Tibial nerve (tissue), 4 donors: ENCODE measurements at places on chromosomes 7 and 10.

- DNase-seq, result no peak
These were observed 83.7 kb downstream of the USP6NL start for GRCh38 chr10:11527691-11528255.

DNA sequence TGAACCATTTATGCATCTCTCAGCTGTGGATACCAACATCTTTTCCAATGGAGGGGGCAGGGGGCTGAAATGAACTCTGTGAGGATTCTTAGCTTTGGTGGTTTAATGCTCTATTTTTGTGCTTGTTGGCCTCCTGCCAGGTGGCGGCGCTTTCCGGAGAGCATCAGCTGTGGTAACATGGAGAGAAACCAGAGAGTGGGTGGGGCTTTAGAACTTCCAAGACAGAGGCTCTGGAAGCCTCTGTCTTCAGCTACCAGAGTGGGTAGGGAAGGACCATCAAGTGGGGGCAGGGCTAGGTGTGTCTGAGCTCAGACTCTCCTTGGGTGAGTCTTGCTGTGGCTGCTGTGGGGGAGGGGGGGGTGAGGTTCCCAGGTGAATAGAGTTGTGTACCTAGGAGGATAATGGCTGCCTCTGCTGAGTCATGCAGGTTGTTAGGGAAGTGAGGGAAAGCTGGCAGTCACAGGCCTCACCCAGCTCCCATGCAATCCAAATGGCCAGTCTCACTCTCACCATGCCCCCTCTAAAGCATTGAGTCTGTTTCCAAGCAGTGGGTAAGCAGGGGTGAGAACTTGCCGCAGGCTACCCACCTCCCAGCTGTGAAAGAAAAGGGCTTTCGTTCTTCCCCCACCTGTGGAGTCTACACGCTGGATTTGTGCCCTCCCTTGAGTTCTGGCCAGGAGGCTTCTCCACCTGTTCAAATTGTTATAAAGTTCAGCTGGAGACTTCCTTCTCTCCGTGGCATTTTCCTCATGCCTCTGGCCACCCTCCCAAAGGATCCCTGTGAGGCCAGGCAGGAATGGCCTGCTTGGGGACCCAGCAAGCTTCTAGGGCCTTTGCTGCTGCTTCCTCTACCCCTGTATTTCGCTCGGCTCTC, 527.0 kb downstream of the NEBL start:
- DNase-seq, result no peak

GRCh38 chr10:25465582-25466372, 291.0 kb downstream of the GPR158 start:
- DNase-seq, result no peak

GRCh38 chr10:6593241-6593671, 13.2 kb upstream of the PRKCQ start:
- DNase-seq, result no peak

GRCh38 chr10:133157662-133158436, 2.2 kb upstream of the KNDC1 start:
- DNase-seq, result no peak

GRCh38 chr10:47346581-47347302, 1.4 kb upstream of the RBP3 start:
- DNase-seq, result no peak

DNA sequence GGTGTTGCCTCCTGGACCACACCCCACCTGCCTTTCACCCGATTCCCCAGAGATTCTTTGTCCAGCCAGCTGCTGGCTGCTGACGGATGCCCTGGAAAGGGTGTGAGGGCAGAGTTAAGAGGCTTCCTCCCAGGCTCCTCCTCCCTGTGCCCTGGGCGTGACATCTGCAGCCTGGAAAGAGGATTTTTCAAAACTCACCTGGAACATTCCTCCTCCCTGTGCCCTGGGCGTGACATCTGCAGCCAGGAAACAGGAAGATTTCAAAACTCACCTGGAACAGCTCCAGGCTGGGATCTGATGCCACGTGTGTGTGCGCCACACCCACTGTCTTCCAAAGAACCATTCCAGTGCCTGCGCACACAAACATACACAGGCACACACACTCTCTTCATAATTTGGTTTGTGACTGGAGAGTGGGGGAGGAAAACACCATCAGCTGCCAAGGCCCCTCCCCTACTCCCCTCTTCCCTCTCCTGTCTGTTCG, 5.2 kb downstream of the MARVELD1 start:
- DNase-seq, result peak; percentile 80

DNA sequence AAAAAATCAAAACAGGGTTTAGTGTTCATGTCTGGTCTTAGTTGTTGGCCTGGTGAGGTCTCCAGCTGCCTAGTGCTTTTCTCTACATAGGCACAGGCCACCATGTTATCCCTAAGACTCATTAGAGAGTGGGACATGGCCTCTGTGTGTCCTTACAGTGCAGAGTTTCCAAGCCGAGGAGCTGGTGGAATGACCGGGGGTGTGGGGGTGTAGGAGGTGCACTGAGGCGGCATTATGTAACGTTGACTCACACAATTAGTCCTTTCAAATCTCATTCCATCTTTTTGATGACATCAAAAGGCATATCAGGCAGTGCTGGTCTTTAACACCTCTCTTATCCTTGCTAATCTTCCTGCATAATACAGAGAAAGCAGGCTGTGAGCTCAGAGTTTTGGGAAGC, 71.3 kb downstream of the MTPN start:
- DNase-seq, result no peak

- DNase-seq, result no peak
These were observed 717.2 kb downstream of the TNS3 start for GRCh38 chr7:46864716-46865115.

GRCh38 chr7:3279147-3279818, 21.8 kb upstream of the SDK1 start:
- DNase-seq, result no peak

- DNase-seq, result no peak
These were observed 13.2 kb upstream of the CCDC172 start for GRCh38 chr10:116311016-116311415.

GRCh38 chr10:24518981-24519597, 204.6 kb downstream of the ARHGAP21 start:
- DNase-seq, result peak; percentile 83

GRCh38 chr10:92740762-92741161, 51.0 kb downstream of the HHEX start:
- DNase-seq, result no peak

- DNase-seq, result no peak
These were observed 81.9 kb downstream of the RBM20 start for GRCh38 chr10:110725801-110726630.

DNA sequence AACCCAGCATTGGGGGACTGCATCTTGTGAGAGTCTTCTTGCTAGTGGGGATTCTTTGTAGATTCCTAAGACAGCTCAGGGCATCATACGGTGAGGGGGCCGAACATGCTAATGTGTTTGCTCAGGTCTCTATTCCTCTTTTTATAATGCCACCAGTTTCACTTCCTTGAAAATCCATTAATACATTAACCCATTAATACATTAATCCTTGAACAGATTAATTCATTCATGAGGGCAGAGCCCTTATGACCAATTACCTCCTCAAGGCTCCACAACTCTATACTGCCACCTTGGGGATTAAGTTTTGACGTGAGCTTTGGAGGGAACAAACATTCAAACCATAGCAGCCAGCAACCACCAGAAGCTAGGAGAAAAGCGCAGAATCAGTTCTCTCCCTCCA, 67.2 kb upstream of the POT1 start:
- no peak for DNase-seq

DNA sequence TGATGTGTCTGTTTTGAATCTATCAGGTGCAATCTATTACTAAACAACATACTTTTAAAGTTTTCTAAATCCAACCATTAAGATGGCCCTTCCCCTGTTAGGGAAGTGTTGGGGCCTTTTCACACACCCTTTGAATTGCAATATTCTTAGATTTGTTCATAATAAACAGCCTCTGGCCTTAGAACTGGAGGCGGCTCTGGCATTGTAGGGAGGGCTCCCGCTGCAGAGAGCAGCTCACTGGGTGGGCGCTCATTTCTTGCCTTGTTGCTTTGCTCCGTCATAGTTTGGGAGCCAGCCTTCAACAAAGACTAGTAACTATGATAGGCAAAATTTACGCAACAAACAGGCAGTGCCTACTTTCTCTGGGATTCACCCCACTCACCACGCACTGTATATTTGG, 4.2 kb upstream of the HOXA10 start:
- no peak for DNase-seq

DNA sequence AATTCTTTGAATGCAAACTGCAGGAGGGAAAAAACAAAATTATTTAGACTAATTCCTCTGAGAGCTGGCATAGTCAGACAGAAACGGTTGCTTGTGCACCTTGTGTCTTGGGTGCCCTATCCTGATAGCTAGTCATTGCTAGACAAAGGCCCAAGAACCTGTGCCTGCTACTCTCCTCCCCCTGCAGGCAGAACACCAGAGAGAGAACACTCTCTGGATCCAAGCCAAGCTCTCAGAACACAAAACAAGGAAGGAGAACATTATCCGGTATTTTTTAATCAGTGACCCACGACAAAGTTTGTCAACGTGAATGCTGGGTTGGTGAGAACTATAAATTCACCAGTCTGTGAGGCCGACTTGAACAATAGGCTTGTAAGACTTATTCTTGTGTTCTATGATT, 18.8 kb upstream of the PPP1R9A start:
- no peak for DNase-seq

GRCh38 chr10:6123532-6123931, 34.7 kb downstream of the RBM17 start:
- no peak for DNase-seq

DNA sequence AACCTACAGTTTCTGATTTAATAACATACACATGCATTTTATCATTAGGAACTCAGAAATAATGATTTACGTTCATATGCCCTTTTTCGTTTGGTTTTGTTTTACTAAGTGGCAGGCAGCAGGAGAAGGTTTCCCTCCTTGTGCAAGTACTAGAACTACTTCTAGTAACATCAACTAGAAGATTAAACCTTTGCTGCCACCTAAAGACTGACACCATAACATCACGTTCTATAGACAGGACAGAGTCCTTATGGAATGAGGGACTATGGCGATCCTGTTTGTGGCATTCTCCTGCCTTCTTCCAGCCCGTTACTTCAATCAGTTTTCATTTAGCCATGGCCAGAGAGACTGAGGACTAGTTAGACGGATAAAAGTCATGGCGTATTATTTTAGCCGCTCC, 53.2 kb downstream of the GAD2 start:
- no peak for DNase-seq

DNA sequence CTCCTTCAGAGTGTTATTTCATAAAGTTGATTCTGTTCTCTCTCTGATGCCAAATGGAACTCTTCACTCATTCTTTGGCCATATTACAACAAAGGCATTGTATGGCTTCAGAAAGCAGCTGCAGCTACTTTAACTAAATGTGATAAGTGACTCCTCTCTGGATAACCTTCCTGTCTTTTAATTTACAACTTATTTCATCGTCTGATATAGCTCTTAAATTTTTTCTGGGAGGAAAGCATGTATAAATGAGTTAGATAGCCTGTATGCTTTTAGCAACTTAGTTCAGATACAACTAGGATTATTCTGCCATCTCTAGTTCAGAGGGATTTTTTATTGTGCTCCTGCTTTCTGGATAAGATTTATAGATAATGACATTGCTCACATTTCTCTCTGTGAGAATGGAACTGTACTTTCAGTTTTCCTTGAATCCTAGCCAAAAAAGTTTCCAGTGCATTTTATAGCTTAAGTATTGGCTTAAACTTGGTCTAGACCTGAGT, 57.5 kb downstream of the KLHDC10 start:
- no peak for DNase-seq

DNA sequence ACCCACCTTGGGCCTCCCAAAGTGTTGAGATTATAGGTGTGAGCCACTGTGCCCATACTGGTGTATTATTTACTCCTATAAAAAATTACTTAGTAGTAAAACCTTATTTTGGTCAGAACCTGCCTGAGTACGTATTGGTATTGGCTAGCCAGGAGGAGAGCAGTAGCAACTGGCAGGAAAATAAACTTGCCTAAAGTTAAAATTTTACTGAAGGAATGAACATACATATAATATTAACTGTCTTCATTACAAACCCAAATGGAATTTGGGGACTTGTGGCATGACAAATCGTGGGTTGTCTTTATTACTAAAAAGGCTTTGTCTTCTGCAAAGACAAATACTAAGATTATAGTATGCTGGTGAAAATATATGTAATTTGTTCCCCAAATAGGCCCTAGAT, 8.4 kb downstream of the RAB18 start:
- DNase-seq, result no peak

- no peak for DNase-seq
These were observed 20.0 kb downstream of the AKR1B1 start for GRCh38 chr7:134438946-134439345.

DNA sequence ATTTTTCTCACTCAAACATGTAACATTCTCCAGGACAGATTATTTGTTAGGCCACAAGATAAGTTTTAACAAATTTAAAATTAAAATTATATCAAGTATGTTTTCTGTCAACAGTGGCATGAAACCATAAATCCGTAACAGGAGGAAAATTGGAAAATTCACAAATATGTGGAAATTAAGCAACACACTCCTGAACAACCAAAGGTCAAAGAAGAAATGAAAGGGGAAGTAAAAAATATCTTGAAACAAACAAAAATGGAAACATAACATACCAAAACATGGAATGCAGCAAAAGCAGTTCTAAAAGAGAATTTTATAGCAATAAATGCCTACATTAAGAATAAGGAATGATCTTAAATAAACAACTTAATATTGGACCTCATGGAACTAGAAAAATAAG, 147.3 kb downstream of the ZEB1 start:
- no peak for DNase-seq

DNA sequence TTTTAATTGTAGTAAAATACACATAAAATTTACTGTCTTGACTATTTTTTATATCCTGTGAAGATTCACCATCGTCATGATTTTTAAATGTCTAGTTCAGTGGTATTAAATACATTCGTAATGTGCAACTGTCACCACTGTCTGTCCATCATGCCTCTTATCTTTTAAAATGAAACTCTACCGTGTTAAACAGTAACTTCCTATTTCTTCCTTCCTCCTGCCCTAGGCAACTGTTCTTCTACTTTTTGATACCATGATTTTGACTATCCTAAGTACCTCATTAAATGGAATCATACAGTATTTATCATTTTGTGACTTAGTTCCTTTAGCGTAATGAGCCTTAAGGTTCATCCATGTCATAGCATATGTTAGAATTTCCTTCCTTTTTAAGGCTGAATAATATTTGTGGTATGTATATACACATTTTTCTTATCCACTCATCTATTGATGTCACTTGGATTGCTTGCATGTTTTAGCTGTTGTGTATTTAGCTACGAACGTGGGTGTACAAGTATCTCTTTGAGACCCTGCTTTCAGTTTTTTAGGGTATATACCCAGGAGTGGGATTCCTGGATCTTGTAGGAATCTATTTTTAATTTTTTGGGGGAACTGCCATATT, 13.5 kb downstream of the SLK start:
- no peak for DNase-seq

DNA sequence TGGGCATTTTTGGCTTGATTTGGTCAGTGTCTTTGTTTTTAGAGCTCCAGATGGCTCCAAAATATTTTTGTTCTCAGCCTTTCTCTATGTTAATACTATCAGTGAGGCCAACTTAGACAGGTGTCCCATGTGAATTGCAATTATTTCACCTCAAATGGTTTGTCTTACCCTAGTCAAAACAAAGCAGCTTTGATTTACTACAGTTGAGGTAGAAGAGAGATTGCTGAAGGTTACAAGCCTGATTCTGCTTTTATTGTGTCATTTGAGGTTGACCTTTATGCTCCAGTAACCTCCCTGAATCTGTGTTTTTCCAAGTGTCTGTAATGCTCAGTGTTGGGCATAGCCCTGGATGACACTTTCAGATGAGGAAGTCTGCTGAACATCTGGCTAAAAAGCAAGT, 882.9 kb downstream of the NRG3 start:
- DNase-seq, result no peak

- DNase-seq, result no peak
These were observed 108.9 kb upstream of the GATA3 start for GRCh38 chr10:7945469-7946187.

- DNase-seq, result no peak
These were observed 45.4 kb downstream of the GPR37 start for GRCh38 chr7:124720195-124720594.
